Caki2 (cell line): ENCODE measurements at places on chromosomes 4 and X.
A peak's percentile ranks its signal among the peaks of the same experiment; 100 is the strongest.

- no peak for DNase-seq
These were observed 92.2 kb downstream of the RNF150 start for GRCh38 chr4:141041021-141041476.

DNA sequence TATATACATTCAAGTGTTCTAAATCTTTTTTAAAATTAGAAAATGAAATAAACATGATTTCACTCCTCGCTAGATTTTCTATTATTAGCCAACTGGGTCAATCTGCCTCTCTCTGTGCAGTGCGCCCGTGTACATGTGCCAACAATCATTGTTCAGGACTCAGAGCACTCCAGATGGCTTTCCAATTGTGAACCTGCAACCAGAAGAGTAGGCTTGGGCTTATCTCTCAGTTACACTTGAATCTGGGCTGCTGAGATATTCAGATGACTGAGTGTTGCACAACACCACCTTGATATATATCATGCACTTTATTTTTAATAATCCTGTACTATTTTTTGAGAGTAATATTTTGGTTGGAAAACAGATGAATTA is 184.0 kb upstream of the FSTL5 start:
- DNase-seq, result no peak

GRCh38 chr4:7971881-7972500 is 32.3 kb upstream of the AFAP1 start:
- DNase-seq, result no peak

- DNase-seq, result no peak
These were observed 129.6 kb upstream of the MED14 start for GRCh38 chrX:40864972-40865371.

- DNase-seq, result no peak
These were observed 122.4 kb downstream of the BCOR start for GRCh38 chrX:39975101-39975925.

DNA sequence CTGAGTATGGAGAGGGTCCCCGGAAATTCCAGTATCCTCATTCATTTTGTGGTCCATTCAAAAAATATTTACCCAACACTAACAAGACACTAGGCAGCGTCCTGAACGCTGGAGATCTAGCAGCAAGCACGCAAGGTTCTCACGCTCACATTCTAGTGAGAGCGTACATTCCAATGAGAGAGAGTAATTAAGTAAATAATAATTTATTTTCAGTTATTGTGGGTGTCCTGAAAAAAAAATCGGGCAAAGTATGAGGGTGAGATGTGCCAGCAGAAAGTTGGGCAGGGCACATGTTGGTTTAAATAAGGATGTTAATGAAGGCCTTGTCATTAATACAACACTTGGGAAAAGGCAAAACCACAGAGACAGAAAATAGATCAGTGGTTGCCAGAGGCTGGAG is 4.0 kb upstream of the TMEM156 start:
- DNase-seq, result peak; percentile 85

GRCh38 chr4:36445480-36445879 is 164.1 kb downstream of the DTHD1 start:
- no peak for DNase-seq

- no peak for DNase-seq
These were observed 11.4 kb upstream of the SORCS2 start for GRCh38 chr4:7180938-7181337.

DNA sequence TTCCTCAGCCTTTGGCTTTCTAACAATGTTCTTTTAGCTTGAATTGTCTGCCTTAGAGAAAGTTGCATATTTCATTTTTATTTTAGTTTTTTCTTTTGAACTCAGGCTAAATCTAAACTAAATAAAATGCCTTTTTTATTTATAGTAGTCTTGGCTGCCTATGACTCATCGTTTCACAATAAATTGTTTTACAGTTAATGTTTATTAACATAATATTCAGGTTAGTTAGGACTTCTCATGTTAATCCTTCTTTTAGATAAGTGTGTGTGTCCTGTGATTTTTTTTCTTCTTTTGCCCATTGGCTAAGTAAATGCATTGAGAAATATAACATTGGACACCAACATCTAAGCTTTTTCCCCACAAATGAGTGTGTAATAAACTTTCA is 1.6 kb downstream of the RP2 start:
- DNase-seq, result no peak

DNA sequence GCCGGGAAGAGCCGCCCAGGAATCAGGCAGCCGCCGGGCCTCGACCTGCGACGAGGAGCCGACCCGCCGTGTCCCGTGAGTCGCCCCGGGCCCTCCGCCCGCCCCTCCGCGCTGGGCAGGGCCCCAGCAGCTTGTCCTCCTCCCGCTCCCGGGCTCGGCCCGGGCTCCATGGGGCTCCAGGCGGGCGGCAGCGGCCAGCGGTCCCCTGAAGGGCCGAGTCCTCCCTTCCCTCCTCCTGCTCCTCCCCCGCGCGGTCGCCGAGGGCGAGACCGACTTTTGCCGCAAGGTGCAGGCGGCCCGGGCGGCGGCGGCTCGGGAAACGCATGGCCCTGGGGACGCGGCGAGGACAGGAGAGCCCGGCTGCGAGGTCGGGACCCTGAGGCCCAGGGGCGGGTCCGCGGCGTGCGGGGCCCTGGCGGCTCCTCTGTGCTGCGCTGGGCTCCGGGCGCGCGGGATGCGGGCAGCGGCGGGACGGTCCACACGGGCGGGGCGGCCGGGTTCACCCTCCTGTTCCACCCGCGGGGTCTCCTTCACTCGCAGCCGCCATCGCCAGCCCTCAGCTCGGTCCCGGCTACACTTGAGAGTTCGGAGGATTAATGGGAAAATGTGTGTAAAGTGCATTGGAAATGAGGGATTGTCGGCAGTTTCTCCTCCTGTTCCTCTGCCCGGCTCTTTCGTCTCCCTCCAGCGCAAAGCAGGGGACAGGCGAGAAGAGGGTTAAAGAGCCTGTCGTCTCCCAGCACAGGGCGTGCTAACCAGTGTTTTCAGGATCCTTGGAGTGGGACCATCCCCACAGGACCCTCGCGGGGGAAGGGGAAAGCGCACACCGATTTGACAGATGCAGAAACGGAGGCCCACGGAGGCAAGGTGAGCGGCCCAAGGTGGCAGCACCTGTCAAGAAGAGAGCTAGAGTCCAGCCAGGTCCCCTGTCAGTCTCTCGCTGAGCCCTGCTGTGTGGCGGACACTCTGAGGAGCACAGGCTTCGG is 16.6 kb upstream of the ZNF718 start:
- no peak for DNase-seq

DNA sequence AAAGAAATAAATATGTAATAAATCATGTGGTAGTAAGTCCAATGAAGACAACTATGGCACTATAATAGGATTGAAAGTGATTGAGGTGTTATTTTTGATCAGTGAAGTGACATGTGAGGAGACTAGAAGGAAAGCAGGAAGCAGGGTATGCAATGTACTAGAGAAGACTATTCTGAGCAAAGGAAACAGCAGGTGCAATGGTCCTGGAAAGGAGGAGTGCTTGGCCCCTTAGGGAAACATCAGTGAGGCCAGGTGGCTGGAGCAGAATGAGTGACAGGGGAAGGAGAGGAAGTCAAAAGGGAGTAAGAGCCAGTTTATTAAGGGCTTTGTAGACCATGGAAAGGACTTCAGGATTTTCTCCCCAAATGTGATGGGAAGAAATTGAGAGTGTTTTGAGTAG is 207.6 kb upstream of the HCCS start:
- DNase-seq, result no peak

DNA sequence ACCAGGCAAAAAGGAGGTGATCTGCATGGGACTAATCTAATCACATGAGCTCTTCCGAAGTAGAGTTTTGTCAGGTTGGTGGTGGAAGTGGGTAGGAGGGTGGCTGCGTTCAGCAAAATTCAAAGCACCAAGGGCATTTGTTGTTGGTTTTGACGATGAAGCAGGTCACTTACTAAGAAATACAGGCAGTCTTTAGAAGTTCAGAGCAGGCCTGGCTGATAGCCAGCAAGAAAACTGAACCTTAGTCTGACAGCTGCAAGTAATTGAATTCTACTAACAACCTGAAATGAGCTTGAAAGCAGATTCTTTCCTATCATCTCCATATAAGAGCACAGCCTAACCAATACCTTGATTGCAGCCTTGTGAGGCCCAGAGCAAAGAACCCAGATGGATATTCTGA is 505.8 kb downstream of the KLHL13 start:
- DNase-seq, result no peak

DNA sequence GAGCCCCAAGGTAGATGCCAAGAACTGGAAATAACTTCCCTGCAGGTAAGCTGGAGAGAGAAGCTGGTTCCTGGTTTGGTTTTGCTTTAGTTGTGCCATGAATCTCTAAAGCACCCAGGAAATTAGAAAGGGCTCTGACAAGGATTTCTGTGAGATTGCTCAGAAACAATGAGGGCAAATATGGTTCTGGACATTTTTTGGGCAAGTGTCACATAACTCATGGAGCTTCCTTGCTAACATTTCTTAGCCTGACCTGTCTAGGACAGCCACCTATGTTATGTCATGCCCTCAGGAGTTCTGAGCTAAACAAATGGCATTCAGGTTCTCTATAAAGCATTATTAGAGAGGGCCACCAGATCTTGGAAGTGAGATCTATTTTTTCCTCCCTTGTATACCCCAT is 131.8 kb downstream of the GUCY2F start:
- DNase-seq, result no peak

DNA sequence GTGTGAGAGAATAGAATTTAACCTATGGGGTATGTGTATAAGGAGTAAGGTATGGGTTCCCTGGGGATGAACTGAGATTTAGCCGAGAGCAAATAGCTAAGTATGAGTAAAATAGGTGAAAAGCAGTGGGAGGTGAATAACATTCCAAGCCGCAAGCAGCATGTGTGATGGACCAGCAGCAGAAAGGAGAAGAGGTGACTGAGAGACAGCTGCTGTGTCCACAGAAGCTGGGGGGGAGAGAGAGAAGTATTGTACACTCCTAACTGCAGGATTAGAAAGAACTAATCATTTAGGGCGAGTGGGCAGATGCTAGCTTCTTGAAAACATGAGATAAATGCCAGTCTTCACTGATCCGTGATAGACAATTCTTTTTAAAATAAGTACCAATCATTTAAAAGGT is 296.0 kb downstream of the KLHL4 start:
- DNase-seq, result no peak
